ENCODE measurements at places on chromosomes 12 and 14. TPM values are rescaled to one million over a fixed set of nuclear protein-coding genes. Genes with fewer than 3 reads are reported as not detected.

The NTN4 gene
- total RNA-seq: 11.7 TPM

The TAS2R9 gene
- total RNA-seq: not detected

The SERPINA1 gene
- not detected for total RNA-seq

The RNASE7 gene
- not detected for total RNA-seq

The SMCO2 gene
- not detected for total RNA-seq

The CCDC196 gene
- total RNA-seq: not detected

The DNAI7 gene
- not detected for total RNA-seq

The RDH12 gene
- total RNA-seq: not detected

The WDR89 gene
- 19.0 TPM for total RNA-seq

The ACSS3 gene
- 7.7 TPM for total RNA-seq

The LAG3 gene
- total RNA-seq: 4.1 TPM

The CLEC1B gene
- not detected for total RNA-seq

The SYCP3 gene
- 0.26 TPM for total RNA-seq

The TRPV4 gene
- total RNA-seq: 0.11 TPM

The IL22 gene
- total RNA-seq: not detected

The CACNA1C gene
- 5.2 TPM for total RNA-seq

The FBXL14 gene
- 19.3 TPM for total RNA-seq

The PDE3A gene
- 0.61 TPM for total RNA-seq

The MYO1H gene
- total RNA-seq: not detected

The KITLG gene
- 5.7 TPM for total RNA-seq

The CFAP251 gene
- 5.5 TPM for total RNA-seq

Data from A673 (cell line).